ENCODE measurements at places on chromosomes 5 and 9. TPM values are rescaled to one million over a fixed set of nuclear protein-coding genes. Genes with fewer than 3 reads are reported as not detected.

ADCY2 gene
- 0.65 TPM for total RNA-seq

TAF11L9 gene
- total RNA-seq: not detected

PCSK5 gene
- 5.7 TPM for total RNA-seq

PGM5 gene
- total RNA-seq: 14.9 TPM

SLC25A48 gene
- not detected for total RNA-seq

SLC6A18 gene
- total RNA-seq: not detected

Data from smooth muscle cell of bladder (primary cell).